Dermis microvascular lymphatic vessel endothelial cell (primary cell): ENCODE measurements at places on chromosomes 5 and 9.

- no peak for DNase-seq
These were observed 55.8 kb downstream of the ASS1 start for GRCh38 chr9:130500340-130501180.

- peak; percentile 7 for DNase-seq
These were observed 133.2 kb upstream of the PANK3 start for GRCh38 chr5:168712280-168712924.

DNA sequence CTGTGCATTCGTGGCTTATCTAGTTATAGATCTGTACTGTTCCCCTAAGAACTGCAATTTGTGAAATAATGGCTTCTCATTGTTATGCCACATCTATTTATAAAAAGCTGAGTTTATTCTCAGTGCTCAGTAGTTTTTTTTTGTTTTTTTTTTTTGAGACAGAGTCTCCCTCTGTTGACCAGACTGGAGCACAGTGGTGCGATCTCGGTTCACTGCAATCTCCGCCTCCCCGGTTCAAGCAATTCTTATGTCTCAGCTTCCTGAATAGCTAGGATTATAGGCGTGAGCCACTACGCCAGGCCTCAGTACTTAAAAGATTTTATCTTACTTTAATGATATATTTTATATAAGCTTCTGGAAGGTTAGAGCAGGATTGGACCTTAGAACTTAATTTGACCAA, 19.0 kb downstream of the SEC61B start:
- no peak for DNase-seq

DNA sequence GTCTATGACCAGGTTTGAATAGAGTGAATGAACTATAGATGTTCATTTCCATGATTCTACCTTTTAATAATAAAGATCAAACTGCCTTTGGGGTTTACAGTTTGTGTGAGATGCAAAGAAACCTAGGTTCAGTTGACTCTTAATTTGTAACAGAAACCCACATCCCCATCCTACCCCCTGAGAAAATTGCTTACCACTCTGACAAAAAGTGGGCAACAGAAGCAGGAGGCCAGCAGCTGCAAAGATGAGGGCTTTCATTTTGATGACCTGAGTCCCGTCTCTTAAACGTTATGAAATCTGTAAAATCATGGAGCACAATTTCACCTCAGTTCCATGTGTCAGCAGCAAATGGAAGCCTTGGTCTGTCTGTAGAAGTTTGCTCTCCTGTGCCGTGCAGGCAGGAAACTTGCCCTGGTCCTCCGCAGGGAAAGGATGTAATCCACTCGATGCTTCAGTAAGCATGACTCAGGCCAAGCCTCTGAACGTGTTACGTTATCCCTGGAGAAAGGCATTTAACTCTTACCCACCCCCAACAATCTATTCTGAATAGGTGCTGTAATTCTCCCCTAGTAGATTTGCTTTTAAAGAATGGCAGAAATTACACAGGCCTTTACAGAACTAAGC, at the start of gene F2RL2:
Gene F2RL2 (minus strand): TSS at position 431 of the 624 bp plus-strand sequence. CDS start 173 bp downstream, at position 258.
- no peak for DNase-seq

GRCh38 chr5:159403906-159404681, 73.8 kb upstream of the IL12B start:
- no peak for DNase-seq

DNA sequence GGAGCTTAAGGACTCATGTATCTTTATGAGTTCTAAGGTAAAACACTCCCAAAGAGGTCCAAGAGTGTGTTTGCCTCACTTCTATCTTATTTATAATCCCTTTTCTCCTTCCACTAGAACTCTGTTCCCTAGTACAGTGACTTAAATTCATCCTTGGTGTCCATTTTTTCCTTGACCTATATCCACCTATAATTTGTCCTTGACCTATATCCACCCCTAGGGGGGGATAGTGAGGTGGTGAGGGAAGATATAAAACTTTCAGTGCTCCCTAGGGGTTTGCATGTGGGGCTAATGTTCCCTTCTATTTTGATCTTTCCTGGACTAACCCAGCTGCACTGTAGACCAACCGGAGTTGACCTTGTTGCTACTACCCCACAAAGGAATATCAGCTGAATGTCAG, 83.5 kb upstream of the GNAQ start:
- peak; percentile 15 for DNase-seq

- no peak for DNase-seq
These were observed 353.1 kb upstream of the IRX2 start for GRCh38 chr5:3104429-3105060.

DNA sequence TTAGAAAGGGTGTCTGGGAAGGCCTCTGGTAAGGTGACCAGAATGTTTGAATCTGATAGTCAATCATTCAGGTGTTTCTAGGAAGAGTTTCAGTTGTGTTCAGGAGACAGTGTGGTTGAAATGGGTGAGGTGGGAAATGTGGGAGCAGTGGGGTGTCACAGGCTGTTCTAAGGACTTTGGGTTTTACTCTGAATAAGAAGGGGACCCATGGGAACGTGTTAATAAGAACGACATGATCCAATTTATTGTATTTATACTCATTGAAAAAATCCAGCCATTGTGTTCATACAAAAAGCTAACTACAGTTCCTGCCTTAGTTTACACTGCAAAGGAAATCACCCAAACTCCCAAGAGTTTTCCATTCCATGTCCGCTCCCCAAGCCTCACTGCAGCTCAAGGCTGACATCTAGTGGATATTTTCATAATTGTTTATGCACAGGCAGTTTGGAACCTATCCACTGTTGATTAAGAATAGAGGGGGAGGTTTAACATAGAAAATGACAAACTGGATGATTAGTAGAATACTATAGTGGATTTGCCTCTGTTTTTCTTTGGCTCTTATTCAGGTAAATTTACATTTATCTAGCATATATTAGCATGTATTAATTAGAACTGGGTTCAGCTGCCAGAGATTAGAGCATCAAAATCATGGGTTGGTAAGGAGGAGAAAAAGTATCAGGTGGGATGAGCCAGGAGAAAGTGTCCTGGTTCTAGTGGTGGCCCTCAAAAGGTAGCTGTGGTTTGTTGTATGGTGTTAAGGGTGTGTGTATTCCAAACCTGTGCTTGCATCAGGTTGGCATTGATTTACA, 17.7 kb downstream of the CAVIN4 start:
- DNase-seq, result peak; percentile 61
